GM20000 (cell line): ENCODE measurements at places on chromosomes 1 and 21.
A peak's percentile ranks its signal among the peaks of the same experiment; 100 is the strongest.

GRCh38 chr1:89935235-89935634 lies 59.7 kb upstream of the ZNF326 start:
- DNase-seq: no peak

DNA sequence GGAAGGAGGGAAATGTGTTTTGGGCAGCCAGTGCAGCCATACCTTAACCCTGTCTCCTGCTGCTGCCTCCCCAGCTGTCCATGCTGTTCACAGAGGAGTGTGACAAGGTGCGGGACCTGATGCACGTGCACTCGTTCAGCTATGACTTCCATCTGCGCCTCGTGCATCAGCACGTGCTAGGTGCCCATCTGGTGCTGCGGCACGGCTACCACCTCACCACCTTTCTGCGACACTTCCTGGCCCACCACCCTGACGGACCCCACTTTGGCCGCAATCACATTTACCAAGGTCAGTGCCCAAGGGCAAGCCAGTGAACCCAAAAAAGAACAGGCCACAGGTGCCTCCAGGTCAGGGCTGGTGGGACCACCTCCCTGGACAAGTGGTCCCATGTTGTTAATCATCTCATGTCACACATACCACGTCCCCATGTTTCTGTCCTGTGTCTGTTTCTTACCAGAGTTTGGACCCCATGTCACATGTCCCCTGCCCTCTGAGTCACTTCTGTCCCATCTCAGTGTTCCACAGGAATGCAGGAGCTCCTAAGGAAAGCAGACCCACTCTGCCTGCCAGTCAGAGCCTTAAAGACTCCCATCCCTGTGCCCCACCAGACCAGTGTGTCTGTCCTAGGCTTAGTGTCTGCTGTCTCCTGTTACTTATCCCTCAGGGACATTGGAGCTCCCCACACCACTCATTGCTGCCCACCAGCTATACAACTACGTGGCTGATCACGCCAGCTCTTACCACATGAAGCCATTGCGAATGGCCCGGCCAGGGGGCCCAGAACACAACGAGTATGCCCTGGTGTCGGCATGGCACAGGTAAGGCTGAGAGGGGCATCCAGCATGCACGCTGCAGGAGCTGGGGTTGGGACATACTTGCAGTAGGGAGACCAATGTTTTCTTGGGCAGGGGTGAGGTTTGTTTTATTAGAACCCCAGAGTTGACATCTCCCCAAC lies 6.6 kb downstream of the HYI start:
- DNase-seq: no peak

DNA sequence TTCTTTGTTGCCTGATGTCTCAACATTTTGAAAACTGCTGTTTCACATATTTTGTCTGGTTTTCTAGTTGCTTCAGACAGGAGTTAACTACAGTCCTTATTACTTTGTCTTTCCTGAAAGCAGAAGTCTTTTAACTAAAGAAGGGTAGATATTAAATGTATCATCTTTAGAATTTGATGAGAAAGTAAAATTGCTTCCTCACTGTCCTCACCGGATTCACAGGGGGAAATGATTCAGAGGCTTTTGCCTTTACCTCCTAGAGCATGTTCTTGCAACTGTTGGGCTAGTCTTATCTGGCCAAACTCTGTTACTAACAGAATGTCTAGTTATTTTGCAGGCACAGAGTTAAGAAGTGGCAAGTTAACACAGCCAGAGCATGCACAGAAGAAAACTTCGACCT lies 107.2 kb upstream of the VAV3 start:
- no peak for DNase-seq

GRCh38 chr1:70169018-70169839 lies 36.1 kb downstream of the LRRC40 start:
- no peak for DNase-seq

GRCh38 chr1:111275079-111275478 lies 15.6 kb upstream of the CHIA start:
- no peak for DNase-seq

DNA sequence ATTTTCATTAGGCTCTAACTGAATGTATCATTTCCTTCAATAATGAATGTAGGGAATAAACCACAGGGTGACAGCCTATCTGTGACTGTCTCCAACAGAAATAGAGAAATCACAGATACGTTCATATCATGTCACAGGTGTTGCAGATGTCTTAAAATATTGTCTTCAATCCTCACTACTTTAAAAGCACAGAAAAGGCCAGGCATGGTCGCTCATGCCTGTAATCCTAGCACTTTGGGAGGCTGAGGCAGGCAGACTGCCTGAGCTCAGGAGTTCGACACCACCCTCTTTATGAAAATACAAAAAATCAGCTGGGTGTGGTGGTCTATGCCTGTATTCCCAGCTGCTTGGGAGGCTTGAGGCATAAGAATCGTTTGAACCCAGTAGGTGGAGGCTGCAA lies 8.2 kb downstream of the CREG1 start:
- DNase-seq: no peak

- peak; percentile 28 for DNase-seq
These were observed 24.2 kb upstream of the EYA3 start for GRCh38 chr1:28112388-28113241.

DNA sequence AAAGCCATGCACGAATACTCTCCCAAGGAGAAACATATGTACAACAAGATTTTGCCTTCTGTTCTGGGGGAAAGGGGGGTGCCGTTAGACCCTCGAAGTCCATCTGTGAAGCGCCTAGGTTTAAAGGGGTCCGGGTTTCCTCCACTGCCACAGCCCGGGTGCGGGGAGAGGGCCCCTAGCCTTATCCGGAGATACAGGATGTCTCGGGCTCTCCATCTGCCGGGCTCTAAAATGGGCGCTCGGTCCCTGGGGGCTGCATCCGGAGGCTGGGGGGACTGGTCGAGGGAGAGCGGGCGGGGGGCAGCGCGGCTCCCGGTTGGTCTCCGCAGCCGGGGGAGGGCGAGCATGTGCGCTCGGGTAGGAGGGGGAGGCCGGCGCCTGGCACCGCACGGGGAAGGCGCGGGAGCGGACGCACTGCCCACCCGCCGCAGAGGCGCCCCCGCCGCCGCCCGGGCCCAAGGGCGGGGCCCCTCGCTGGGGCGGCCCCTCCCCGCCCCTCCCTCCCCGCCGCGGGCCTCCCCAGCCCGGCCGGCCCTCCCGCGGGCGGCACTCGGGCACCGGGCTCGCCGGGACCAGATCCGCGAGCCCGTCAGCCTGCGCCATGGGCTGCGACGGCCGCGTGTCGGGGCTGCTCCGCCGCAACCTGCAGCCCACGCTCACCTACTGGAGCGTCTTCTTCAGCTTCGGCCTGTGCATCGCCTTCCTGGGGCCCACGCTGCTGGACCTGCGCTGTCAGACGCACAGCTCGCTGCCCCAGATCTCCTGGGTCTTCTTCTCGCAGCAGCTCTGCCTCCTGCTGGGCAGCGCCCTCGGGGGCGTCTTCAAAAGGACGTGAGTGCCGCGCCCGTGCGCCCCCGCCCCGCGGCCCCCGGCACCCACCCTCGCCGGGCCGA lies 63.1 kb downstream of the ELK4 start:
- DNase-seq: no peak

GRCh38 chr1:203103216-203103615 lies 17.4 kb upstream of the MYOG start:
- no peak for DNase-seq

DNA sequence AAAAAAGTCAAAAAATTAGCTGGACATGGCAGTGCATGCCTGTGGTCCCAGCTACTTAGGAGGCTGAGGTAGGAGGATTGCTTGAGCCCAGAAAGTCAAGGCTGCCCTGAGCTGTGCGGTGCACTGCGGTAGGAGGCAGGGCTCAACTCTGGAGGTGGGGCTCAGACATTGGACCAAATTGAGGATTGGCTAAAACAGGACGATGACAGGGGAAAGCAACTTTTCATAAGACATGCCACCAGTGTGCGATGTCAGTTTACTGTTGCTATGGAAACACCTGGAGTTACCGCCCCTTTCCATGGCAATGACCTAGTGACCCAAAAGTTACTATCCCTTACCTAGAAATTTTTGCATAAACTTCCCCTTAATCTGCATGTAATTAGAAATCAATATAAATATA lies 85.3 kb downstream of the DISP3 start:
- DNase-seq: no peak

- no peak for DNase-seq
These were observed 563.4 kb upstream of the PLXNA2 start for GRCh38 chr1:208807446-208808127.

DNA sequence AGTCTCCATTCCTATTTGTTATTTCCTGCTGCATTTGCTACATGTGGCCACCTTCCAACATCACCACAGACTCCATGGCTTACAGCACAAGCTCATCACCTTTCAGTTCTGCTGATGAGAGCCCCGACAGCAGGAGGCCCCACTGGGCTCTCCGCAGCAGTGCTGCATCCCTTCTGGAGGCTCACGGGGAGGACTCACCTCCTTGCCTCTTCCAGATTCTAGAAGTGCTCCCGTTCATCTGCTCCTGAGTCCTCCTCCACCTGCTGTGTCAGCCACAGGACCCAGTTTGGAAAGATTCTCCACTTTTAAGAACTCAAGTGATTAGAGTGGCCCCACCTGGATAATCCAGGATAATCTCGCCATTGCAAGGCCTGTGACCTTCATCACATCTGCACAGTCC lies 167.6 kb downstream of the PCBP3 start:
- DNase-seq: no peak

- no peak for DNase-seq
These were observed 11.9 kb downstream of the GPBP1L1 start for GRCh38 chr1:45674478-45674877.

- DNase-seq: no peak
These were observed 1044.9 kb downstream of the BRINP3 start for GRCh38 chr1:189432753-189433152.

- peak; percentile 28 for DNase-seq
These were observed 143.2 kb downstream of the MIS18A start for GRCh38 chr21:32135401-32136363.

GRCh38 chr1:86714561-86715244 lies 10.3 kb downstream of the SH3GLB1 start:
- DNase-seq: no peak

- DNase-seq: no peak
These were observed 833.3 kb downstream of the USP25 start for GRCh38 chr21:16563116-16563515.

- DNase-seq: no peak
These were observed 18.2 kb downstream of the RCAN1 start for GRCh38 chr21:34596561-34597271.

DNA sequence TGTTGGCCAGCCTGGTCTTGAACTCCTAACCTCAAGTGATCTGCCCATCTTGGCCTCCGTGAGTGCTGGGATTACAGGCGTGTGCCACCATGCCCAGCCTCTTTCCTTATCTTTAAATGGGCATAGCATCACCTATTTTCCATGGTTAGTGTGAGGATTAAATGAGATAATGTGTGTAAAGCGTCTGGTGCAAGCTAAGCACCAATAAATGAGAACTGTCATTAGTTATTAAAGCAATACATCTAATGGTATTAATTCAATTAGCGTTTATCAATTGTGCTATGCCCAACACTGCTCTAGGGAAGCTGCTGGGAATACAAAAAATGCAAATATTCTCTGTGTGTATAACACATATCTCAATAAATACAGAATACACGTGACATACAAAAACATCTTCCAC lies 10.0 kb downstream of the EXOC8 start:
- no peak for DNase-seq

DNA sequence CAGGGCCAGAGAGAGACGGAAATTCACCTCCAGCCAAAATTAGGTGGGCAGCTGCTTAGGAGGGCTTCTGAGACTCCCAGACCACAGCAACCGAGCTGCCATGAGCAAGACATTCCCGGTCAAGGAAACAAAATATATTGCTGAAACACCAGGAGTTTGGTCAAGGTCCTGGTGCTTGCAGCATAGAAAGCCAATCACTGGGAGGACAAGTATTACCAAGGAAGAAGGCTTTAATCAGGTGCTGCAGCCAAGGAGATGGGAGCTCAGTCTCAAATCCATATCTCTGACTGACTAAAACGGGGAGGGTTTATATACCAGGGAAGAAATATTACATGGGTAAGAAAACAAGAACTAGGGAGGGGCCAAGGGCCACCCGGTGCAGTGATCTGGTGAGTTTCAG lies 18.8 kb upstream of the TMEM125 start:
- DNase-seq: no peak

- no peak for DNase-seq
These were observed 343.3 kb downstream of the SETD4 start for GRCh38 chr21:35716876-35717565.

DNA sequence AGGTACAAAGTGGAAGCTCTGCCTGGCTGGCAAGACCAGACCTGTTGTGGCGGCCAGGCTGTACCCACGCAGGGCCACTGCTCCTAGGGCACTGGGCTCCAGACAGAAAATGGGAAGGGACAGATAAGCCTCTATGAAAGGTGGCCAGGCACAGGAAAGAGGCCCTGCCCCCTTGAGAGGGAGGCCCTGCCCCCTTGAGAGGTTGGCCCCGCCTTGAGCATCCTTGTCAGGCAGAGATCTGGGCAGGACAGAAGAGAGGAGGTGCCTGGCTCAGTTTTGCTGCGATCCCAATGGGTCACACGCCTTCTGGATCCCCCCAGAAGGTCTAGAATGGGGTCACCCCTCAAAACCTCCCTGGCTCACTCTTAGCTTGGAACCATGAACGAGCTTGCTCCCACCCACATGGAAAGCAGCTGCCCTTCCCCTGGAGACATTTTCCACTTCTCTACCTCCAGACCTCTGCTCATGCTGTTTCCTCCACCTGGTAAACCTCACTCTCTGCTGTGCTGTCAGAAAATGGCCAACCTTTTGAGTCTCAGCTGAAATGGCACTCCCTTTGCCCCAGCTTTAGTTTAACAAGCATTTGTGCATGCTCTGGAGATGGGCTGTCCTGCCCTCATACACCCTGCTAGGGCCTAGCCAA lies 17.5 kb upstream of the ECE1 start:
- no peak for DNase-seq

DNA sequence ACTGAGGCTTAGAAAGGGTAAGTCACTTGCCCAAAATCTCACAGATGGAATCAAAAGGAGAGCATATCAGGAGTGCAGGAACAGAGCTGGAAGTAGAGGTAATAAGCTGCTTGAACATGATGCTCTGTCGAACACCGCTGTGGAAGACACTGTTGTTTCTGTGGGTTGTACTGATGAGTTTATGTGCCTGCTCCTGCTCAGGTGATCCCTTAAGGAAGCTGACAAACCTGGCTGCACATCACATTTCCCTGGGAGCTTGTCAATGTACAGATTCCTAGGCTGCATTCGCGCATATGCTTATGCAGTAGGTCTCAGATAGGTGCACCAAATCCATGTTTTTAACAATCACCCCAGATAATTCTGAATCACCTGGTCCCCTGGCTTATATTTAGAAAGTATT lies 79.7 kb downstream of the ZNF326 start:
- DNase-seq: no peak

GRCh38 chr1:181347495-181348390 lies 135.6 kb upstream of the CACNA1E start:
- no peak for DNase-seq

GRCh38 chr1:8053878-8054567 lies 27.9 kb upstream of the ERRFI1 start:
- no peak for DNase-seq

DNA sequence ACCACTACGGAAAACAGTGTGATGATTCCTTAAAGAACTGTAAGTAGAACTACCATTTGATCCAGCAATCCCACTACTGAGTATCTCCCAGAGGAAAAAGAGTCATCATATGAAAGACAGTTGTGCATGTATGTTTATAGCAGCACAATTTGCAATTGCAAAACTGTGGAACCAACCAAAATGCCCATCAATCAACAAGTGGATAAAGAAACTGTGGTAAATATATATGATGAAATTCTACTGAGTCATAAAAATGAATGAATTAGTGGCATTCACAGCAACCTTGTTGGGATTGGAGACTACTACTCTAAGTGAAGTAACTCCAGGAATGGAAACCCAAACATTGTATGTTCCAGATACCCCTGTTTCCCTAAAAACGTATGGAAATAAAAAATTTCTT lies 337.0 kb upstream of the PTBP2 start:
- no peak for DNase-seq

GRCh38 chr1:235147269-235147668 lies 13.8 kb downstream of the RBM34 start:
- no peak for DNase-seq
